ENCODE measurements at places on chromosomes 12 and 14. TPM values are rescaled to one million over a fixed set of nuclear protein-coding genes. Genes with fewer than 3 reads are reported as not detected.

NID2 gene
- total RNA-seq = 23.0 TPM

SIX1 gene
- total RNA-seq = not detected

DNA sequence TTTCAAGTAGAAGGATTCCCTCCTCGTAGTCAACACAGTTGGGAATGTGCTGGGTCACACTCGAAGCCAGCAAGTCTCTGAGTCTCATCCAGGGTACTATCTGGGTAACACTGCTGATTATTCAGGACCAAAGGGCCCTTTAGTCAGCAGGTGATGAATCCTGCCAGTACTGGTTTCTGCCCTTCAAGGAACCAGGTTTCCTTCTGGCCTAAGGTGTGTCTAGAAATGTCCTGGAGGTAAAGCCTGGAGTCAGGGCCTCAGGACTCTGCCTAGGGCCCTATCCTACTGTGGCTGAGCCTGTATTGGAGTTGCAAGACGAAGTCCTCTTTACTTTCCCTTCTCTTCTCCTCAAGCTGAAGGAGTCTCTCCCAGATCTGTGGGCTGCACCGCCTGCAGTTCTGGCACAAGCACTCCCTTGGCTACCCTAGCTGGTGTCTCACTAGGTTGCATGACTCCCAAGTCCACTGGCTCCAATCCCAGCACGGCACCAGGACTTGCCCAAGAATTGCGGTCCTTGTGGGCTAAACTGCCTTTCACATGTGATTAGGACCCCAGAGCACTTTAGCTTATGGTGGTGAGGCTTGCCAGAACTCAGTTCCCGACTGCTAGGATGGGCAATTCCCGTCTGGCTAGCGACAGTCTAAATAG is 193.7 kb upstream of the PDE3A start:
- H3K4me3 ChIP-seq = no peak overlapping the region
- H3K27me3 ChIP-seq = no peaks in the 10 kb centered on the region
- no peaks in the 10 kb centered on the region for H3K36me3 ChIP-seq
- H3K27ac ChIP-seq = no peak overlapping the region
- DNase-seq = no peak

GRCh38 chr12:4943067-4943937 is 33.6 kb downstream of the KCNA1 start:
- H3K4me1 ChIP-seq = no peaks in the 10 kb centered on the region
- no peak overlapping the region for H3K4me3 ChIP-seq
- no peak overlapping the region for H3K27ac ChIP-seq
- DNase-seq = no peak
- no peaks in the 10 kb centered on the region for H3K27me3 ChIP-seq

DNA sequence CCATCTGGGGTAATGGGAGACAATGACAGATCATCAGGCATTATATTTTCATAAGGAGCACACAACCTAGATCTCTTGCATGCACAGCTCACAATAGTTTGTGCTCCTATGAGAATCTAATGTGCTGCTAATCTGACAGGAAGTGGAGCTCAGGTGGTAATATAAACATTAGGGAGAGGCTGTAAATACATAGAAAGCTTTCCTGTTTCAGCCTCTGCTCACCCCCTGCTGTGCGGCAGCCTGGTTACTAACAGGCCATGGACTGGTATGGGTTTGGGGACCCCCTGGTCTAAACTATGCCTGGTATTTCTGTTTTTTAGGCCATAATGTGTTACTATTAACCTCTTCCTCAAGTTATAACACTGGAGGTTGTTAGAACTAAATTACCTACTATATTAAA is 1373.7 kb downstream of the LRFN5 start:
- H3K27ac ChIP-seq = no peak overlapping the region
- no peaks in the 10 kb centered on the region for H3K4me1 ChIP-seq
- no peaks in the 10 kb centered on the region for H3K36me3 ChIP-seq
- no peaks in the 10 kb centered on the region for H3K27me3 ChIP-seq
- no peak overlapping the region for H3K4me3 ChIP-seq
- no peak for DNase-seq

GRCh38 chr14:94102768-94103482 is 7.6 kb upstream of the IFI27 start:
- H3K27ac ChIP-seq = no peak overlapping the region
- no peaks in the 10 kb centered on the region for H3K27me3 ChIP-seq
- no peaks in the 10 kb centered on the region for H3K36me3 ChIP-seq
- H3K4me1 ChIP-seq = no peaks in the 10 kb centered on the region

- no peaks in the 10 kb centered on the region for H3K4me1 ChIP-seq
- no peak overlapping the region for H3K4me3 ChIP-seq
- no peaks in the 10 kb centered on the region for H3K36me3 ChIP-seq
- H3K27ac ChIP-seq = no peak overlapping the region
- DNase-seq = no peak
- H3K27me3 ChIP-seq = no peaks in the 10 kb centered on the region
These were observed 78.8 kb downstream of the RPS6KA5 start for GRCh38 chr14:90981636-90982035.

- no peaks in the 10 kb centered on the region for H3K36me3 ChIP-seq
- DNase-seq = no peak
These were observed 18.9 kb downstream of the DEGS2 start for GRCh38 chr14:100140452-100141078.
